Stimulated activated CD8-positive, alpha-beta memory T cell treated with anti-CD3 and anti-CD28 coated beads, Interleukin-15, amount 100 ng/mL, for 48 hours (primary cell): ENCODE measurements at places on chromosomes 2 and 18.

DNA sequence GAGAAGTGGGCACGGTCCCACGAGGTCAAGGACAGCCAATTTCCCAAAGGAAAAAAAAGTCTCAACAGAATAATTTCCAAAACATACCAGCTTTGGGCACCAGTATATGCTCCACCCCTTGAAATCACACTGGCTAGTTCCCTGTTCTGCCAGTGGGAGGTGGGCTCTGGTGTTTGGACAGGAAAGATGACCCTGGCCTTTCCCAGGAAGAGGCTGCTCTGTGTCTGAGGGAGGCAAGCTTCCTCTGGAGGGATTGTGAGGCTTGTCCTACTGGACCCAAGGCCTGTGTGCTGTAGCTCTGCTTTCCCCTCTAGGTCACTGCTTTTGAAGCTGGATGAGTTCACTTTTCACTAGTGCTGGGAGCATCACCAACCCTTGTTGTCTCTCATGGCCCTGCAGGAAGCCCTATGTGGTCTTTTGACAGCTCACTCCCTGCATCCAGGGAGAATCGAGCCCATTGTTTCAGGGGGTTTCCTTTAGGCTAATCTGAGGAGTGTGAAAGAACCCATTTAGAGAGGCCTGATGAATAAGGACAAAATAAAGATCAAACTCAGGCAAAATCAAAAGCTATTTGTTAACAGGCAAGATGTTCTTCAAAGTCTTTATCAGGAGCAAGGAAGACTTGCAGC is 36.3 kb downstream of the CXCR4 start:
- DNase-seq: no peak

GRCh38 chr2:70574618-70575017 is 21.0 kb upstream of the TGFA start:
- no peak for DNase-seq

GRCh38 chr2:898319-898718 is 52.3 kb upstream of the SNTG2 start:
- DNase-seq: no peak

- DNase-seq: no peak
Observed at GRCh38 chr2:230671117-230671516, 41.5 kb upstream of the CAB39 start.

DNA sequence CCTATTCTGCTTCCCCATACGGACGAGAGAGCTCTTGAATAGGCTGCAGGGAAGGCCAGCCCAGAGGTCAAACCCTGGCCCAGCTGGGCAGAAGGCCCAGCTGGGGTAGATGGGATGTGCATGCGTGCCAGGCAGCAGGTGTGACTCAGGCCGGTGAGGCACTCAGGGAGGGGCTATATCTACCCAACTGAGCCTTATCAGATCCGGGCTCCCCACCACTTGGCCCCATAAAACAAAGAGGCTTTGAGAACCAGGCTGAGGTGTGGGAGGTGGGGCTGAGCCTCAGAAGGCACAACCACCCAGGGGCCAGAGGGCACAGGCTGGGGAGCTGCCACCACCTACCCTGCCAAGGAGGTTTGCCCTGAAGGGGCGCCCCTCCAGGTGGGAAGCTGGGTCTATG is 8.0 kb upstream of the CFAP65 start:
- no peak for DNase-seq
